ENCODE measurements at places on chromosomes 1 and 21.

- DNase-seq, result no peak
These were observed 12.5 kb upstream of the MYOC start for GRCh38 chr1:171664976-171665375.

DNA sequence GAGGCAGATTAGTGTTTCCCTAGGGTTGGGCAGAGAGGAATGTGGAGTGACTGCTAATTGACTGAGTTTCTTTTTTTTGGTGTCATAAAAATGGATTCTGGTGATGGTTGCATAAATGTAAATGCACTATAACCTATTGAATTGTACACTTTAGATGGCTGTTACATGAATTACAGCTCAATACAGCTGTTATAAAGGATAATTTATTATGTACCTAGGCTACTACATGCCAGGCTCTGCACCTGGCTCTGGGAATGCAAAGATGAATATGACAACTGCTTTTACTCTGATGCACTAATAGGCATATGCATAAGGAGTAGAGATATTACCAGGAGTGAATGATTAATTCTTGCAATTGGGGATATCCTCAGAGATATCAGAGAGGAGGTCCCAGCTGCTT, 345.3 kb downstream of the PTBP2 start:
- DNase-seq, result no peak

DNA sequence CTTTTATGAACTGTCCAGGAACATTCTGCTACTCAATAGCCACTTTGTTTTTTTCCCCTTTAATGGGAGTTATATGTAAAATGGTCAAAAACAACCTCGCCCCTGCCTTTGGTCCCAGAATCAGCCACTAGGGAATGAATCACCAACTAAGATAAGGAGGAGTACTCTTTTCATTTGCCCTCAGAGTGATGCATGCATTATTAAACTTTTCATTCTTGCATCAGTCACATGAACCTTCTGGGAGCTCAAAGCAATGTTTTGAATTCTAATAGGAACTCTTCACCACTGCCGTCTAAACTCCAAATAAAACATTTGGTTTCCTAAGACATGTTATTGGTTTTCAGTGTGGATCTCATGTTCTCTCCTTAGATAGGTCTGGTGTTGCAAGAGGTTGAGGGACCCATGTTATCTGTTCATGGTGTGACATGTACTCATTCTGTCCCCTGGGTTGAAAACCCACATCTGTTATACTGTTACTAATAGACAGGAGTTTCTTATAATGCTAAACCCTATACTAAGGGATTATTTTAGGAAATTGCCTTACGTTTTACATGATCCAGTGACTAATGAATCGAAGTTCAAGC, 17.8 kb upstream of the HSD17B7 start:
- no peak for DNase-seq

- no peak for DNase-seq
These were observed 51.8 kb downstream of the MT1HL1 start for GRCh38 chr1:236952246-236953003.

DNA sequence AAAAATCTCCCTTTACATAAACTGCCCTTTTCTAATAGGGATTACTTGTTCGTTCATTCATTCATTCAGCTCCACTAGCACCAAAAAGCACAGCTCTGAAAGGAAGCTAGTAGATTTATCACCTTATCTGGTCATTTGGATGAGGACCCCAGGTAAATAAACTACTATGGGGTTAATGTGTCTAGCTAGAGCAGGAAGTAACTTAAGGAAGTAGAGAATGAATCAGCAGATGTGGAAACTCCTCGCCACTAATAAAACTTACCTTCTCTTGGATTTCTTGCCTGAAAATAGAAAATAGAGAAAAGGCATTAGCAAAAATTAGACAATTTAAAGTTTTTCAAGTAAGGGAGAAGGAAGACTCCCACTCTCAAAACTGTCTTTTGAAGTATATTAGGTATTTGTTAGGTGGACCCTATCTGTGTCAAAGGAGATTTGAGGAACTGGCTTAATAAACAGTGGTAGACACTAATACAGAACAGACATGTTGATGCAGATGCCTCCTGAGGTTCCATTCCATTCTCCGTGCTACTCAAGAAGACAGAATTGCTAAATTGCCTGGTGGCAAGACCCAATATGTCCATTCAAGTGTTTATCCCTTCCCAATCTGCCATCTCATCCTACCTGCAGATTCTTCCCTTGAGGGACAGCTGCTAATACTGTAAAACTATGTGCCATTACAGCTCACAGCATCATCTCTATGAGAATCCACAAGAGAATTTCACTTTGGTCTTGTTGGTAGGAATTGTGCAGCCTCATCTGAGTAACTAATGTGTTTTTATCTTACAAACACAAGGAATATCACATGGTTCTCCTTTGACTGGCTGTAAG, 14.9 kb downstream of the SELL start:
- no peak for DNase-seq

GRCh38 chr21:29293495-29293894, 5.2 kb upstream of the BACH1 start:
- no peak for DNase-seq

GRCh38 chr21:36608897-36609225, 90.1 kb upstream of the SIM2 start:
- no peak for DNase-seq

DNA sequence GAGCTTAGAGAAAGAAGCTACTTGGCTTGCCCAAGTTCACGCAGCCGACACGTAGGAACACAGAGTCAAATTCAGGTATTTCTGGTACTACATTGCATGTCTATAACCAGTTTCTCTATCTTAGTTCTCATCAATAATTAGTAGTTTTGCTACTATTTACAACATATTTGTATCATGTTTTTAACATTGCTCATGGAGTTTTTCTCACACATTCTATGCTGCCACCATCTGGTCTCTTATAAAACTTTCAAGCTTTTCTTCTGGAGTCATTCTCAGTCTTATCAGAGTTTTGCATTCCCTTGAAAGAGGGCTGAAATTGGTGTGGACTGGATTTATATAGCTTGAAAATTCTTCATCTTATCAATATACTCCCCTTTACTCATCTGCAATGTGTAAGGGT, 118.8 kb upstream of the PALMD start:
- no peak for DNase-seq

GRCh38 chr1:245060684-245061374, 94.0 kb upstream of the KIF26B start:
- DNase-seq, result no peak

DNA sequence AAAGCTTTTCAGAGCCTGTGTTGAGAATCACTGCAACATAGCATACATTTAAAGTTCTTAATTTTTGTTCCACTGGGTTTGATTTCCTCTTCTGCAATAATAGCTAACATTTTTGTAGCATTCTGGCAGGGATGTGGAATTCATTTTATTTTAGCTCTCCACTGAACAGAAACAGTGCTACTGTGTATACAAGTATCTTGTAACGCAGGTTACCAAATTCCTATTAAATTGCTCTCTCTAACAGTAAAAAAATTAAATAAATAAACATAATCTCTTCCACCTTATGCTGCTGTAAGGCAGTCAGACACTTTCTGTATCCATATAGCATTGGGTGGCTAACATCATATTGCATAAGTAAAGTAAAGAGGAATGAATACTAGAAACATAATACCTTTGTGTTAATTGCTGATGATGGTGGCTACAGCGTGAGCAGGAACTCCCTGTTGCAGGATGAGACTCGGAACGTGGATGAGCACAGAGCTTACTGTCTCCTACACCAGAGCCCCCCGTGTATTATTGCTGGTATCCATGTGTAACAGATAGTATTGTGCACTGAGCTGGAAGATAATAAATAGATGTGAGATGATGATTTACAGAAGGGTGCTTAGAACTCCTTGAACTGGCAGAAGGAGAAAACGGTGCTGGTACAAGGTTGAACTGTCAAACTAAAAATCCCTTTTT, 276.9 kb upstream of the SNX7 start:
- no peak for DNase-seq

DNA sequence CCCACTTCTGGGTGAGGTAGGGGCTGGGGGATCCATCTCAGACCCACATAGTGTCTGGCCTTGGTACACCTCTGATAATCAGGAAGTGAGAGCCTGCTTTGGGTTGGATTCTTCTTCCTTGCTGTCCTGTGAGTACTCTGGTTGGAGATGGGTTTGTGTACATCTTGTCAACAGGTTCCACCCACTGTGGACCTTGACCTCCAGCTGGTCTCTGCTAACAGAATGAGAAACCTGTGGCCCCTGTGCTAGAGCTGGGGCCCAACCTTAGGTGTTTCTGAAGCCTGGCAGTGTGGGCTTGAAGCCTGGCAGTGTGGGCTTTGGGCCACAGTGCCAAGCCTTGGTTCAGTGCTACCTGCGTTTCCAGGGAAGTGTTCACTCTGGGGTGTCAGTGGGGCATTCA, 2.6 kb downstream of the ZBTB48 start:
- no peak for DNase-seq

DNA sequence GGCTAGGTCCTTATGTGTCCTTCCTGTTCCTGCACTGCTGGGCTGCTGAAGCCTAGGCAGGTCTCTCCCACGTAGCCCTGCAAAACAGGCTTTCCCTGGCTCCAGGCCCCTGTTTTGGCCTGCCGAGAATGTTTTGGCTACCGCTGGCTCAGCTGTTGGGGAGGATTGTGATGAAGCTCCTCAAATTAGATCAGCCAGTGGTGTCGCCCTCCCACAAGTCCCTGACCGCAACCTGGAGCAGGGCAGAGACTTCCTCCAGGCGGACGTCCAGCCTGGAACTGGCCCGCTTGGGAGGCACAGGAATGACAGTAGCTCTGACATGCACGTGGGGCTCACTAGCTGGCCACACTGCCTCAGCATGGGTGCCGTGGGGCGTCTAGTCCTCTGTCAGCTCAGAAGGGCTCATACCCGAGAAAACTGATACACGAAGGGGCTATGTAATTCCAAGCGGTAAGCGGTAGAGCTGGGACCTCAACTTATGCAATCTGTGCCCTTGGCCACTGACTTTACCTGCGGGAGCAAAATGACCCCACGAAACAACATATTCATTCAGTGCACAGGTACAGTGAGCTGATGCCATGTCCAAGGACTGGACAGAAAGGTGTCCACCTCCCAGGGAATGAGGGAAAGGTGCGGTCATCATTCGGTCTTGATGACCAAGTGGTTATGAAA, 26.6 kb downstream of the DHRS3 start:
- no peak for DNase-seq

DNA sequence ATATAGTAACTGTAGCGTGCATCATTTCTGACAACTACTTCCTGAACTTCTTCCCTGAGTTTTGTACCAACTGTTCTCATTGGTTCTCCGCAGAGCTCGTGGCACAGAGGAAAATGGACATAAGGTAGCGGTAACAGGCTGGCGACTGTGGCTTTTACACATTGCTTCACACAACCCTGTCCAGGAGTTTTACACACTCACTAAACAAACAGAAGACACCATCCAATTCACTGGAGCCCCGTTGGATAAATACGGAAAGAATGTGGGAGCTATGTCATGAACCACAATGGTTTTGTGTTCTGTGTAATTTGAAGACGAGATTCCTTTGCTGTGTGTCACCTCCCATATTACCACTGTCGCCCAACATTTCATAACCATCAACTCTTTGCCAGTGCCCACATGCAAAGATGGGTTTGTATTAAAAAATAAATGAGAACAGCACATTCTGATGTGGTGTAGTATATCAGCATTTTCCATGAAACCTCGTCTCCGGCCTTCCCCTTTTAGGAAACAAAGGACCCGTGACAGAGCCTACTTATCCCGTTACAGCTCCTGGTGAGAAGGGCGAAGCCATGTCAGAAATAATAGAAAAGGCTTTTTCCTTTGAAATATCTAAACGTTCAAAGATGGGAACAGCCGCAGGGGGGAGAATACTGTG, 47.4 kb upstream of the ENAH start:
- no peak for DNase-seq

GRCh38 chr1:87219141-87219540, 109.5 kb upstream of the LMO4 start:
- DNase-seq, result no peak

GRCh38 chr1:114524944-114525343, 13.9 kb upstream of the TRIM33 start:
- DNase-seq, result no peak

DNA sequence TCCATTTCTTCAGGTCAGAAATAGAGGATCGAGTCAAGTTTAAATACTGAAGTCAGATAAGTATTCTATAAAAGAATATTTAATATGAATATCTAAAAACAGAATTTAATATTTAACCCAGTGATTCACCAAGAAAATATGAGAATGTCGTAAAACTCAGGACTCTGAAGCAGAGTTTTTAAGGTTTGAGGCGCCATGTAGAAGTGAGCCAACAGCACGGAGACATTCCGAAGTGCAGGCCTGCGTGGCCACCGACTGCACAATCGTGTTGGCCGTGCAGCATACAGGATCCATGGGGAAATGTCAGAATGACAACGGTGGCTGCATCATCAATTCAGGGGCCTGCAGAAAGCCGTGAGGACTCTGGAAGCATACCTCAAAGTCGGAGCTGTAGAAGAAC, 23.4 kb downstream of the MRAP start:
- no peak for DNase-seq

DNA sequence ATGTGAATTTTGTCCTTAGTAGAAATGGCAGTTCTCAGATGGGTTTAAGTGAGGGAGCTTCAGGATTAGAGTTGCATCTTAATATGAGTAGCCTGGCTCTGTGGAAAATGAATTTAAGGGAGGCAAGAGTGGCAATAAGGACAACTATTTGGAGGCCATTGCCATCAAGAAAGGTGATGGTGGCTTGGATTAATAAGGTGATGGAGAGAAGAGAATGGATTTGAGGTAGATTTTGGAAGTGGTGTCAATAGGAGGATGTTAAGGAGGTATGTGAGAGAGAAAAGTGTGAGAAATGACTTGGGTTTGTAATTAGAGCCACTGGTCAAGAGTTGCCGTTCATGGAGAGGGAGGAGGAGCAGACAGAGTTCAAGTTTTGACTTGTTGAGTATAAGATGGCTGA, 16.3 kb downstream of the CLIC4 start:
- DNase-seq, result no peak

DNA sequence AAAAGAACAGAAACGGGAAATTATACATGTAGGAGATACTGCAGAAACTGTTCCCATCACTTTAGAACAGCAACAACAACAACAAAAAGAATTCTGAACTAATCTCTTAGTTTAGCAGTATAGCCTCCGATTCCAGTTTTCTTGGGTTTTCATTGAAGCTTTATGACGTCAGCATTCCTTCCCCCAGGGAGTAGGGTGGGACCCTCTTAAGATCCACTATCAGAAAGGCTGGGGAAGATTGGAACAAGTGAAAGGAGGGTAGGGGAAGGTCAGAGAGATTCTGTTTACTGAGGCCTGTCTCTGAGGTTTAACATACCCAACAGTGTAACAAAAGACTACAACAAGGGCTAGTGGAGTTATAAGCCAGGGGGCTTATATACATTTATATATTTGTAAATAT, 121.4 kb upstream of the OLFM3 start:
- DNase-seq, result no peak

- DNase-seq, result no peak
These were observed 92.2 kb upstream of the SAMD11 start for GRCh38 chr1:831522-831921.

- no peak for DNase-seq
These were observed 6.7 kb downstream of the PLEKHG5 start for GRCh38 chr1:6484826-6485167.

DNA sequence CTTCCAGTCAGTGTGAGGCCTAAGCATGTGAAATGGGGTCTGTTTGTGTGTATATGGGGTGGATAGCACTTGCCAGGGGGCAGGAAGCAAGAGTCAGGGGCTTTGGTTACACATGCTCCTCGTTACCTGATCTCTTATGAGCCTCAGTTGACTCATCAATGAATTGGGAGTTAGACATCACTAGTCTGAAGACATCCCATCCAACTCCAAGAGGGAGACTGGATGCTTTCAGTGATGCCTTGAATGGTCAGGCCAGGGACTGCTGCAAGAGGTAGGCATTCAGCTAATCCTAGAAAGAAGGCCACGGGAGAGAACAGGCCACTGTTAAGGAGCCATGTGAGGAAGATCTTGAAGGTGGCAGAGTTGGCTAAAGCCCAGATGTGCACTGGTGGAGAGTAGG, 6.3 kb downstream of the RAB25 start:
- DNase-seq, result no peak
